ENCODE measurements at places on chromosomes 4 and X.

DNA sequence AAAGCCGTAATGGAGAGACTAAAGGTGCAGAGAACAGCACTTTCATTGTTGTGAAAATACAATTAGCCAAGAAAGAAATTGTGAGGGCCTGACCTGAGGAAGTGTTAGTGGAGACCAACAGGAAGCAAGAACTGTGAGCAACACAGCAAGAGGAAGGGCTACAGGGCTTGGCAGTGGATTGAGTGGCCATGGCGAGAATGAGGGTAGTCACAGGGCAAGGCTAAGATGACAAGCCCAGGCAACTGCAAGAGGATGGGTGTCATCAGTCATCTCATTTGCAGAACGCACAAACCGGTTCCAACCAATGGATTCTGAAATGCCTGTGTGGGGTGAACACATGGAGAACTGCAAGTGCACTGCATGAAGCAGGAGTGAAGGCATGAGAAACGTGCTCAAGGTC, 3.6 kb downstream of the SLC10A6 start:
- no peak for DNase-seq

GRCh38 chr4:19823781-19824180, 427.9 kb upstream of the SLIT2 start:
- DNase-seq, result no peak

- DNase-seq, result no peak
Observed at GRCh38 chrX:14220386-14220944, 190.8 kb upstream of the GEMIN8 start.

GRCh38 chr4:87835743-87836142, 3.0 kb downstream of the MEPE start:
- no peak for DNase-seq

DNA sequence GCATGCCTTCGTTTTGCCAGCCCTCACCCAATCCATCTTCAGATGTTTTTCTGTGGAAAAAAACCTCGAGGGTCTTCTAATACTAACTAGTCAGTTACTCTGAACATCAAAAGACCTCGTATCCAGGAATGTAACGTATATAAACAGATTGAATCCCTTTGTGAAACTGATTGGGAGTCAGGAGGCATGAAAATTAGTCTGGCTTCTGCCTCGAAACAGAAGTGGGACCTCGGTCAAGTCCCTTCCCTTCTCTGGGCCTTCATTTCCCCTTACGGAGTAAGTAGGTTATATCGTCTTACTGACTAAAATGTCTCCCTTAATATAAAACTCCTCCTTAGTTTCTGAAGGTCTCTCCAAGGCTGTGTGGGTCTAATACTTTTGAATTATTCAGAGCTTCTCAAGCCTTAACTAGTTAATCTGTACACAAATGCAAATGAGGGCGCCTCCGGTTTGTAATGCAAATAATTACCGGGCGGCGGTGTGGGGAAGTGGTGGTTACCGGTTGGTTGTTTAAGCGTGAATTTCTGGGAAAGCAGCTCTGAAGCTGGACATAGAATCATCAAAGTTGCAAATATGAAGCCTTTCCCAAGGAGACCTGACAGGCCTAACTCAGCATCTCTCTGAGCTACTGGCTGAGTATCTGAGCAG, 11.4 kb upstream of the NKRF start:
- DNase-seq, result no peak

- no peak for DNase-seq
Observed at GRCh38 chr4:119289313-119289712, 32.6 kb downstream of the FABP2 start.

DNA sequence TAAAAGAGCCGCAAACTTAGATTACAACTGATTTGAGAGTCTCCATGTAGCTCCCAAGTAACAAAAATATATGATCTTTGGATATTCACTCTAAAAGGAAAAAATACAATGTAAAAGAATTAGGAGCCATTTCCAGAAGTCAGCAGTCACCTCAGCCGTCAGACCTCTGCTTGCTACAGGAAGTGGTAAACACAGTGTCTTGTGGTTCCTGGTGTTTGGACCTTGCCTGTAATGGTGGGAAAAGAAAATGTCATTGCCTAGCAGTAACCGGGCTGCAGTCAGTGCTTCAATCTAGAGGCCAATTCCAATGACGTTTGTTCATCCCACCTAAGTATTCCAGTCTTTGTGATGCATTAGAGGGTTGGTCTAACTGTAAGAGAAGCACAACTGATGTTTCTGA, 28.9 kb upstream of the SMIM31 start:
- DNase-seq, result no peak

- no peak for DNase-seq
Observed at GRCh38 chr4:30721185-30722091, 1.3 kb downstream of the PCDH7 start.

GRCh38 chr4:25842229-25842845, 20.5 kb downstream of the SEL1L3 start:
- DNase-seq, result no peak

DNA sequence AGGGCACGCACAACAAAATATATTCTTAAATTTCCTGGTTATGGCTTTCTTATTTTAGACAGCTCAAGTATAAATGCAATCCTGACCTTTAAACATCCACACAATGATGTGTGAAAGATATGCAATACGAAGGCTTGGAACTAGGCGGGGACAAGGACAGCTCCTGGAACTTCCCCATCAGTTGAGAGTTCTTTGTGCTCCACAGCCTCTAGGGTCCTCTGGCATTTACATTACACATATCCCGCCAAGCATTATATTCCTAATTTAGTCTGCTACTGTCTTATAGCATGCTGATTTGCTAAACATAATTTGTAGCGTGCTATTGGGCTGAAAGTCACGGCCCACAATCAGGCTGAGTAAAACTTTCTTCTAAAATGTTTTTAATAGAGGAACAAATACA, 74.4 kb downstream of the FTHL17 start:
- no peak for DNase-seq

DNA sequence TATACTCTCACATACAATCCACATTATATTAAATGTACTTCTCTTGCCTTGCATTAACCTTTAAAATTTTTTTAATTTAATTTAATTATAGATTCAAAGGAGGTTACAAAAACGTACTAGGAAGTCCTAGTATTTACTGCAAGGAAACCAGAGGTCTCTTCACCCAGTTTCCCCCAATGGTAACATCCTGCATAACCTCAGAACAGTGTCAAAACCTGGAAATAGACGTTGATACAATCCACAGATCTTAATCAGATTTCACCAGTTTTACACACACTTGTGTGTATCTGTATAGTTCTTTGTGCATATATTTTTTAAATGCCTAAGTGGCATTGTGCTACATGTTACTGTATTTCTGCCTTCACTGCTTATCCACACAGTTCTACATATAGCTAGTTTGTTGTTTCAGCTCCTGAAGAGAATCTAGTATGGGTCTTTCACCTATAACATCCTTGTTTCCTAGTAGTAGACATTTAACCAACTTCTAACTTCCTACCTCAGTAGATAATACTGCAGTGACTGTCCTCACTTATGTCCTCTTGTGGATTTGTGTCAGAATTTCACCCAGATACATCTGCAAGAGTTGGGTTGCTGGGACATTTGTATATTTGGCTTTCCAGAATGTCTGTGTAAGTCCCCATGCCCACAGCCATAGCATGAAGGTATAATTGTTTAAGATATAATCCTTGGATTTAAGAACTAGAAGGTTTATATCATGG, 103.2 kb downstream of the NFKB1 start:
- DNase-seq, result no peak

GRCh38 chr4:16075975-16076757, 7.7 kb downstream of the PROM1 start:
- no peak for DNase-seq

GRCh38 chr4:76594173-76594572, 159.1 kb downstream of the SHROOM3 start:
- DNase-seq, result no peak

DNA sequence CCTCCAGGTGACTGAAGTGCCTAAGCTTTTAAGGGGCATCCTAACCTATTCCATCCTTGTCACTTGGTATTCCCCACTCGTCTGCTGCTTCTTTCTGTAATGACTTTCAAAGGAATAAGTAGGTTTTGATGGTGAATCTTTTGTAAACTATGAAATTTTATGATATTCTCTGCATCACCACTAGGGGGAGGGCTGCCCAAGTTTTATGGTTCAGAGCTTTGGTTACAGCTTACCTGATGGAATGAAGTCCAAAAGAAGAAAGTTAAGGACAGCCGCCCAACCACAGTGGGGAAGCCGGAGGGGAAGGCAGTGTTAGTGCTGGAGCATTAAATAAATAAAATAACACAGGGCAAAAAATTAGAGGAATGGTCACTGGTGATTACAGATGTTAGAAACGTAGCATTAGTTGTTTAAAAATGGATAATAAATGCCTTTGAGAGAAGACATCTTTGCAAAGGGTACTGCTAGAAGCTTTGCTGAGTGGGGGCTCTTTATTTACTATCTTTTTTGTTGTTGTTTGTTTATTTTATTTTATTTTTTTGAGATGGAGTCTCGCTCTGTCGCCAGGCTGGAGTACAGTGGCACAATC, 204.9 kb downstream of the GBA3 start:
- peak; percentile 2 for DNase-seq

DNA sequence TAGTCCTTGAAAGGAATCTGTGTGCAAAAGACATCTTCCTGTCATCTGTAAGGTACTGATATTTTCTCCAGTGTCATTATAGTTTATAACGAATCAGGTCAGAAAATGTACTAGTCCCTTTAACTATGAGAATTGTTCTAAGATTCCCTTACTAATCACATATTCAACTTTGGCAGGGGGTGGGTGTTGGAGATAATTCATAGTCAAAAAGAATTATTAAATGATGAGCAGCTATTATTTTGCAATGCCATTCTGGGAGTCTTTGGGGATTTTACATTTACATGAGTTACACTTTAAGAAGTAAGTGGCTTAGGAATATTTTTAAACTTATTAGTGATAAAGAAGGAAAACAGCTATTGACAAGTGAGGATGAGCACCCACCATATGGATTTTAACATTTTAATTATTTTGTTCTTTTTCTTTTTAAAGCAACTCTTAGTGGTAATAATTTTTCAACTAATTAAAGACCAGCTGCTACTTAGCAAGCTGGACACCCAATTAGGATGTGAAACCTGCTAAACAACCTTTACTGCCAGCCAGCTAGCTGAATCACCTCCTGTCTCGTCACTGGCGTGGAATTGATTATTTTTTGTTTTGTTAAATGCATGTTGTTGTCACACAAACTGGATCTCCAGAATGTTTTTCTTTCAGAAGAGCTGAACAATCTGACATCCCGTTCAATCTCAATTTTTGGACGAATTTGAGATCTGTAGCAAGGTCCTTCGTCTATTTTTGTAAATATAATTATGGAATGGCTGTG, 219.2 kb downstream of the ARAP2 start:
- no peak for DNase-seq

DNA sequence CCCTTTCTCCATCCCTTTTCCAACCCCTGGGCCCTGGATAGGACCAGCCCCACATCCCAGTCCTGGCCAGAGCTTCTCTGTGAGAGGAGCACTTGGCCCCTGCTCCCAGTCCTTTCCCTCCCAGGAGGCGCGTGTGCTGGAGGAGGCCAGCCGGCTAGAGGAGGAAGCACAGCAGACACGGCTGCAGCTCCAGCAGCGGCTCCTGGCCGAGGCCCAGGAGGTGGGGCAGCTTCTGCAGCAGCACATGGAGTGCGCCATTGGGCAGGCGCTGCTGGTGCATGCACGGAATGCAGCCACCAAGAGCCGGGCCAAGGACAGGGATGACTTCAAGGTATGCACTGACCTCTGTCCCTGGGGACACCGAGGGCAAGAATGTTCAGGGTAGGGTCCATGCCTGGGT, 87.5 kb downstream of the EVC start:
- DNase-seq, result no peak

GRCh38 chr4:87584222-87584908, 24.0 kb upstream of the DSPP start:
- no peak for DNase-seq

GRCh38 chr4:81905971-81906370, 434.3 kb upstream of the RASGEF1B start:
- no peak for DNase-seq

DNA sequence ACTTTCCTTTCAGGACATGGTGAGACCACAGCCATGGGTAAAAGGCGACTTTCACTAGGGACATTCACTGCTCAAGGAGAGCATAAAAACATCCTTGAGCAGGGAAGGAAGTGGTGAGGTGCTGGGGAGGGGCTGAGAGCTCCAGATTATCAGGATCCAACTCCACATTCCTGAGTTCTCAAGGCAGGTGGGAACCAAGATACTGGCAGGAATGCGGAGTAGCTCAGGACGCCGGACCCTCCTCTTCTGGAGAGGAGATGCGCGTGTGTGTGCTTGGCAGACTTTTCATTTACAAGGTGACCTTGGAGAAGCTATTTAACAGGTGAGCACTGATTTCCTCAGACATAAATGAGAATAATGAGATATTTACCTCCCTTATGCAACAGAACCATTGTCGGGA, 41.3 kb upstream of the TXK start:
- DNase-seq, result no peak

DNA sequence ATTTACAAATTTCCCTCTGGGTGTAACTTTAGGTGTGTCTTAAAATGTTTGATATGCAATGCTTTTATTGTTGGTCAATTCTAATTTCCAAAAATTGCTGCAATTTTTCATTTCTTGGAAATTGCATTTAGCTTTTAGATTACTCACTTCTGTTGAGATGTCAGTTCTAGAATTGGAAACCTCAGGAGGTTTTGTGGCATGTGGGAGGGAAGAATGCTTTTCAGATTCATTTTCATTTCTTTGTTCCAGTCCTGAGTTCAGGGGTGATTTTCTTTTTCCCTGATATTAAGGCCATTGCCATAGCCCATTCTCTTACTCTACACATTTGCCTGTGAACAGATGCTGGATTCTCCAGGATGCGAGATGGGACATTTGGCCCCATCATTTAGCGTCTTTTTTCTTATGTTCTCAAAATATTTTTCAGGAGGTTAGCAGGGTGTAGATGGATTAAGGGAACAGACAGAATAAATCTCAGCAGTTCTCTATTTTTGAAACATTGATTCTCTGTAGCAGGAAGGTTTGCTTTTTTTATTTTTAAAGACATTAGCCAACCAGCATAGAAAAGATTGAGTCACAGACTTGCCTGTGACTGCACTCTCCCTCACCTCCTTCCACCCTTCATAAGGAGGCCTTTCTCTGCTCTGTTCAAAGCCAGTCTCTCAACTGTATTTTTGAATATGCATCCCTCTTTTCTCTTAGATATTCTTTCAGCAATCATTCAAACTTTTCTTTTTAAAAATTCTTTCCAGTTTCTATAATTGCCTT, 238.4 kb upstream of the ANXA3 start:
- DNase-seq, result no peak

DNA sequence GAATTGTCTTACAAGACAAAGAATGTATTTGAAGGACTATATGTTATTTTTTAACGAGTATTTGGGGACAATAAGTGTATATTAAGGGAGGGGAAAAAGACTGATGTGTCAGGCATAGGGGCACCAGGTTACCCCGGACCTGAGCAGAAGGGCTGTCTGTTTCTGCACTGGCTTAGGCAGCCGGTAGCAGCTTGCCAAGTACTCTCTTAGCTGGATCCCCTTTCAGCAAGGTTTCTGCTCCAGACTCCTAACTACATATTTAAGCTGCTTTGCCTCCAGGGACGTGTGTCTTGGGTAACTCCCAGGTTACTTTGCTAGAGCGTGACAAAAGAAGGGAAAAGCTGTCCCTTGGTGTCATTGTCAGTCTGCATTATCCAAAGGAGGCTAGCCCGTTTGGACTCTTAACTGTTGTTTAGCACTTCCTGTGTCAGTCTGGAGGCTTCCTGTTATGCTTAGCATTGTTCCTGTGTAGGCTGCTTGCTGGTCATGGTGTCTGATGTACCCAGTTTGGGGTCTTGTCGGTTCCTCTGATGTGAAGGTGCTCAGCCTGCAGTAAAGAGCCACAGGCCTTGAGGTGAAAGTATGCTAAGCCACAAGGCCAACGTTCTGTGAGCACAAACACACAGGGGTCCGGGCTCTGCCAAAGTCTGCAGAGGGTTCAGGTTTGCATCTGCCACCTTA, 11.6 kb downstream of the CXCR3 start:
- no peak for DNase-seq
